Activated CD8-positive, alpha-beta memory T cell treated with anti-CD3 and anti-CD28 coated beads for 48 hours (primary cell): ENCODE measurements at places on chromosomes 16 and 17.

DNA sequence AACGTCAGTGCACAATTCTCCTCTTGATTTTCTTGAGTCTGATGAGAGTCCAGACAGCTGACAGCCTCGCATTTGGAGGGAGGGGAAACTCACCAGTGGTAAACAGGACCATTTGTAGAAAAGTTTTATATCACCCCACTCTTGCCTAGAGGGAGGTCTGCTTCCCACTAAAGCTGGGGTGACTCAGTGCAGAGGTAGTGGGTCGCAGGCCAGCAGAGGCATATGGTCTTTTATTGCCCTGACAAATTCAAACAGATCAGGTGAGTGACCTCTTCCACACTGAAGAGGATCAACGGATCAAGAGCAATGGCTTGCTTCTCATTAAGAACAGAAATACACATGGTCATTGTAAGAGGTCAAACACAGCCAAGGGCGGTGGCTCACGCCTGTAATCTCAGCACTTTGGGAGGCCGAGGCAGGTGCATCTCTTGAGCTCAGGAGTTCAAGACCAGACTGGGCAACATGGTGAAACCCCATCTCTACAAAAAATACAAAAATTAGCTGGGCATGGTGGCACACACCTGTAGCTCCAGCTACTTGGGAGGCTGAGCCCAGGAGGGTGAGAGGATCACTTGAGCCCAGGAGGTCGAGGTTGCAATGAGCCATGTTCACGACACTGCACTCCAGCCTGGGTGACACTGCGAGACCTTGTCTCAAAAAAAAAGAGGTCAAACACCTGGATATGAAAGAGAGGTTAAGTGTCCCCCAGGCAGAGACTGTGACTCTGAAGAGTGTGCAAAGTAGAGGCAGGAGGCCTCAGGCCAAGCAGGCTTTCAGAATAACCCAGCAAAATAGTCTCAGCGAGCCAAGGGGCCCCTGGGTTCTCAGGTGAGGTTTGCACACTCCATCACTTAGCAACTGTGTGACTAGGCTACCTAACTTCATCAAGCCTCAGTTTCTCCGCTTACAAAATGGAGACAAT, 56.5 kb upstream of the ERN1 start:
- DNase-seq: no peak

- DNase-seq: peak; percentile 81
These were observed 51.6 kb downstream of the NT5M start for GRCh38 chr17:17354560-17355349.

- DNase-seq: no peak
These were observed 87.4 kb downstream of the ANKRD11 start for GRCh38 chr16:89402962-89403361.

- no peak for DNase-seq
These were observed 595.2 kb upstream of the KIF2B start for GRCh38 chr17:53227514-53227913.

- no peak for DNase-seq
These were observed 2.5 kb downstream of the KANSL1 start for GRCh38 chr17:46190763-46191162.

DNA sequence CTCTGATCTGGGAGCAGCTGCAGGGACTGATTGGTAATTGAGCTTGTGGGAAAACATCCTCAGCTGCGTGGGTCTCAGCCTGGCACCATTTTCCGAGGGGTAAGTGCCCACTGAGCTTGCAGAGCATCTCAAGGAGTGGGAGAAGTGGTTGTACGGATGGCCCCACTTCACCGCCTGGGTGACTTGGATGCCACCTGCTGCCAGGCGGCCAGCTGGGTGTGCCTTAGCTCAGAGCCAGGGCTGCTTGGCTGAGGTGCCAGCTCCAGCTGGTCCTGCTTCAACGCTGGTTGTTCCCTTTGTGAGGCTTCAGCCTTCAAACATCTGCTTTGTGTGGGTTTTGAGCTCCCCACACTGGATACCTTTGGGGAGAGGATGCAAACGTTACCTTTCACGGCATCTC, 482.7 kb upstream of the EEF2KMT start:
- DNase-seq: no peak

- DNase-seq: no peak
These were observed 50.0 kb downstream of the TENT4B start for GRCh38 chr16:50202926-50203624.

DNA sequence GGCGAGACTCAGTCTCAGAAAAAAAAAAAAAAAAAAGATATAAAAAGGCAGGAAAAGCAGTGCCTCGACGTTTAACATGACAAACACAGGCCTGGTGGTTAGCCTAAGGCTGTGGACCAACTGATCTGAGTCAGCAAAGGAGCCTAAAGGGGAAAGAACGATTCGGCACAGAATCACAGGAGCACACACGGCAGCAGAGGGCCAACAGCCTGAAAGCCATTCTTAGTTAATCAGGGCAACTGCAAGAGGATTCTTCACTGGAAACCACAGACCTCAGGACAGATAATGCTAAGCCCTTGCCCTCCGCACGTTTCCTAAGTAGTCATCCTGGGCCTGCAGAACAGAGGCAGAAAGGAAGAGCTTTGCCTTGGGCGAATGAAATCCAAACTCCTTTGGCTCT, 14.7 kb downstream of the TMEM11 start:
- DNase-seq: no peak

GRCh38 chr17:39598047-39598481, 9.7 kb downstream of the NEUROD2 start:
- DNase-seq: no peak

DNA sequence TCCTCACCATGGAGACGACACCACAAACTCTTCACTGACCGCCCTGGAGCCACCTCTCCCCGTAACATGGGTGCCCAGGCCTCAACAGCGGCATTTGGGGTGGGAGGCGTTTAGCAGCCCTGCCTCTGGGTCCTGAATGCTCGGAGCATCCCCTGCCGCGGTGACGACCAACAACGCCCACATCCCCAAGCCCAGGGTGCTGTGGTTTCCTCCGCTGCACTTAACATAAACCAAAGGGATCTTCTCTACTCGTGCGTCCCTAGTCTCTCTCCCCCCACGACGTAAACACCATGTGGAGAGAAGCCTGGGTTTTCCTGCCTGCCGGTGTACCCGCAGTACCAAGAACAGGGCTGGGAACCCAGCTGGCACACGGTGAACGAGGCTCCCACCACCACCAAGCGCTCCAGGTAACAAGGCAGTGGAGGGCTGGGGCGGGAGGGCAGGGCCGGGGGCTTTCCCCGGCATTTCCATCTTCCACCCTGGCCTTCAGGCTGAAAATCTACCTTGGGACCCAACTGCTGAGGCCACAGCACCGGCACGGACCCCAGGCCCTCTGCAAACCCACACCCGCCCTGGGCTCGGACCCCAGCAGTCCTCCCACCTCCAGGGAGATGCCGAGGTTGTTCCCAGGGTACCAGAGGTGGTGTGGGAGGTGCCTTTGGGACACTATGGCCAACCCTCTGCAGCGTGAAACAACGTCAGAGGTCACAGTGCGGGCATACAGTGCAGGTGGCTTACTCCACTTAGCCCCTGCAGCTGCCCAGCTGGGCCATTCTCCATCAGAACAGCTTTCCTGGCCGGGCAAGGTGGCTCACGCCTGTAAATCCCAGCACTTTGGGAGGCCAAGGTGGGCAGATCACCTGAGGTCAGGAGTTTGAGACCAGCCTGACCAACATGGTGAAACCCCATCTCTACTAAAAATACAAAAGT, 54.3 kb downstream of the TIMM22 start:
- no peak for DNase-seq

GRCh38 chr17:75067856-75068255, 19.9 kb upstream of the SLC16A5 start:
- no peak for DNase-seq

- DNase-seq: no peak
These were observed 36.6 kb upstream of the ACSM2B start for GRCh38 chr16:20612551-20613480.

DNA sequence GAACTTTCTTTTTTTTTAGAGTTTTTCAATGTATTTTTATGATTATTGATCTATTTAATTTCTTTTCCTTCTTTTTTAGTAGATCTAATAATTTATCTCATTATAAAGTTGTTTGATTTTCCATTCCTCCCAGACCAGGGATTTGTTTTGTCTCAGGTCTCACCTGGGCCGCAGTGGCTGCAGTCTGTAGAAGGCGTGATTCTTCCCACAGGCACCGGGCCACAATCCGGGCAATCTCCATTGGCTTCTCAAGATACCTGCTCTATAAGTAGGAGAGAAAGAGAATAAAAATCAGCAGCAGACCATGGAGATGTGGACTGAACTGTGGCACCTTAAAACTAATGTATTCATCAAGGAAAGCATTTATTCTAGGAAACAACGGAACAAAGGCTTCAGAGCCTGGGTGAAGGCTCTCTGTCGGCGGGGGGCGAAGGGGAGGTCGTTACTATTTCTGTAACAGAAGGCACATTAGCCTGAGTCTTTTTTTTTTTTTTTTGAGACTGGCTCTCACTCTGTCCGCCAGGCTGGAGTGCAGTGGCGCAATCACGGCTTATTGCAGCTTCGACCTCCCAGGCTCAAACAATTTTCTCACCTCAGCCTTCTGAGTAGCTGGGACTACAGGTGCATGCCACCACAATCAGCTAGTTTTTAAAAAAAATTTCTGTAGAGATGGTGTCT, 42.7 kb downstream of the STAT3 start:
- DNase-seq: no peak

- no peak for DNase-seq
These were observed 12.7 kb upstream of the STAC2 start for GRCh38 chr17:39238311-39238972.

DNA sequence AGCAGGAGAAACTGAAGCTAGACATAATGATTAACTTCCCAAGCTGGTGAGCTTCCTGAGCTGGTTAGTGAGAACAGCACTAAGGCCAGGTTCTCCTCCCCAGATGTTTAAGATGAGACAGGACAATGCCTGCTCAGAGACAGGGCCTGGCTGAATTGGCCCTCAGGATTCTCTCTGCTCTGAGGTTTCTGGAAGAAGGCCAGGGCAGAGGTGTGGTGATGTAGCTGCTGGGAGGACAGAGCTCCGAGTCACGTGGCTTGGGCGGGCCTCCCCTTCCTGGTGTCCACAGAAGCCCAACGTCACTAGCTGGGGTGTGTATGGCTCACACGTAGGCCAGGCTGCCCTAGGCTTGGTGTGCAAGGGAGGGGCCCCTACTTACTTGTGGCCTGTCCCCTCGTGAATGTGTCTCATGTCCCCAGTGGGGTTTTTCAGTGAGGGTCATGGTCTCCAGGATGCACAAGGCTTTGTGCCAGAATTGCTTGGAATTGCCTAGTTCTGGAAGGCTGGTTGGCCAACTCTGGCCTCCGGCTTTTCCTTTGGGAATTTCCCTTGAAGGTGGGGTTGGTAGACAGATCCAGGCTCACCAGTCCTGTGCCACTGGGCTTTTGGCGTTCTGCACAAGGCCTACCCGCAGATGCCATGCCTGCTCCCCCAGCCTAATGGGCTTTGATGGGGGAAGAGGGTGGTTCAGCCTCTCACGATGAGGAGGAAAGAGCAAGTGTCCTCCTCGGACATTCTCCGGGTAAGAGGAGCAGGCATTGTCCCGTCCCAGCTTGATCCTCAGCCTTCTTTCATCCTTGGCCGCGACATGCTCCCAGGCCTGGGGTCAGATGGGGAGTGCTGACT, 3.4 kb downstream of the NOD2 start:
- no peak for DNase-seq

DNA sequence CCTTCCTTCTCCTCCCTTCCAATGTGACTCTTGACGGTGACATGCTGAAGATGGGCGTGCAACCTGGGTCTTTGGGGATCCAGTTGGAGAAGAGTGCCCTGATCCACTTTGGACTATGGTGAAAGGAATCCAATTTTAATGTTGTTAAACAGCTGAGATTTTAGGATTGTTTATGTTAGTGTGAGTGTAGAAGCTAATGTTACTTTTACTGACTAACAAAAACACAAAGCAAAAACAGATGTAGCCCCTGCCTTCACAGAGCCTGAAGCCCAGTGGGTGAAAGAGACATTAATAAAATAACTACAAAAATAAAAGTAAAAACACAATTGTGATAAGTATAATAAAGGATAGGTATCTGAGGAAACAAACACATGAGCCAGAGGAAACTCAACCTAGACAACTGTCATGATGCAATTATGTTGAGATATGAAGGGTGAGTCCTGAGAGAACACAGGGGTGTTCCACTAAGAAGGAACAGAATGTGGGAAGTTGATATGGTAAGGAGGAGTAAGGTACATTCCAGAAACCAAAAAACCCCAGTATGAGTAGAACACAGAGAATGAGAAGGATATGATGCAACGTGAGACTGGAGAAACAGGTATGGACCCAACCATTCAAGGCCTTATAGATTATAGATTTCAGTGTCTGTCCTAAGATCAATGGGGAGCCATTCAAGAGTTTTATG, 115.1 kb upstream of the PMFBP1 start:
- DNase-seq: no peak

GRCh38 chr16:560701-561412, 663 bp downstream of the PRR35 start:
- no peak for DNase-seq

GRCh38 chr17:48299760-48300159, 130.3 kb downstream of the SKAP1 start:
- no peak for DNase-seq

DNA sequence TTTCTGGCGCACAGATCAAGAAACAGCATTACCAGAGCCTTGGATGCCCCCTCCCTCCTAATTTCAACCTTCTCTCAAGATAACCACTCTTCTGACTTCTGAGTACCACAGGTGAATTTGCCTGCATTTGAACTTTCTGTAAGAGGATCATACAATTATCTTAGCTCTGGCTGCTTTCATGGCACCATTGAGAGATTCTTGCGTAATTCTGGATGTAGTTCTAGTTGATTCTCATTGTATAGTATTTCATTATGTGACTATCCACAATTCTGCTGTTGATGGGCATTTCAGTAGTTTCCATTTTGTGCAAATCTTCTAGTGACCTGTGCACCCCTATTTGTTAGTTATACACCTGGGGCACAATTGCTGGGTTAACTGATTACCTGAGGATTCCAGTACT, 7.5 kb downstream of the CDH3 start:
- no peak for DNase-seq

DNA sequence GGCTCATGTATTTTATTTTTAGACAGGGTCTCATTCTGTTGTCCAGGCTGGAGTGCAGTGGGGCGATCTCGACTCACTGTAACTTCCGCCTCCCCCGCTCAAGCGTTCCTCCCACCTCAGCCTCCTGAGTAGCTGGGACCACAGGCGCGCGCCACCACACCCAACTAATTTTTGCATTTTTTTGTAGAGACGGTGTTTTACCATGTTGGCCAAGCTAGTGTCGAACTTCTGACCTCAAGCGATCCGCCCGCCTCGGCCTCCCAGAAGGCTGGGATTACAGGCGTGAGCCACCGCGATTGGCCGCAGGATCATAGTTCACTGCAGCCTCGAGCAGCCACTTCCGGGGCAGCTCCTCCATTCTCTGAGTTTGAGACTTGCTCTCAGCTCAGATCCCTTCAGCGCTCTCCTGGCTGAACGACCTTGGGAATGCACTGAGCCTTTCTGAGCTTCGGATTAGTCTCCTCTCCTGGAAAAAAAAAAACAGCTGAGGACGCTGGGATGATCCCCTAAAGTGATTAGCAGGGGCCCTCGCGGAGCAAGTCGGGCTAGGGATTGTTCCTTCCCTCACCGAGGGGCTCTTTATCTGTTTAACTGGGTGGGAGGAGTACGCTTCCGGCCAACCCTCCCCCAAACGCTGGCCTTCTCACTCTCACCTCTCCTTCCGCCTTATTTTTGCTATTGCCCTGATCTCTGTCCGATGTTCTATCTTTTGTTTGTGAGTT, 1.1 kb upstream of the PKMYT1 start:
- DNase-seq: no peak

- no peak for DNase-seq
These were observed 18.4 kb downstream of the MYH1 start for GRCh38 chr17:10499950-10500349.

GRCh38 chr16:2982402-2982801, 2.2 kb upstream of the PKMYT1 start:
- DNase-seq: no peak

GRCh38 chr16:86598607-86599565, 20.5 kb downstream of the FOXL1 start:
- no peak for DNase-seq

GRCh38 chr17:55420776-55421178, 858 bp downstream of the MMD start:
- peak; percentile 27 for DNase-seq
